ENCODE measurements at places on chromosomes 3 and 15.

DNA sequence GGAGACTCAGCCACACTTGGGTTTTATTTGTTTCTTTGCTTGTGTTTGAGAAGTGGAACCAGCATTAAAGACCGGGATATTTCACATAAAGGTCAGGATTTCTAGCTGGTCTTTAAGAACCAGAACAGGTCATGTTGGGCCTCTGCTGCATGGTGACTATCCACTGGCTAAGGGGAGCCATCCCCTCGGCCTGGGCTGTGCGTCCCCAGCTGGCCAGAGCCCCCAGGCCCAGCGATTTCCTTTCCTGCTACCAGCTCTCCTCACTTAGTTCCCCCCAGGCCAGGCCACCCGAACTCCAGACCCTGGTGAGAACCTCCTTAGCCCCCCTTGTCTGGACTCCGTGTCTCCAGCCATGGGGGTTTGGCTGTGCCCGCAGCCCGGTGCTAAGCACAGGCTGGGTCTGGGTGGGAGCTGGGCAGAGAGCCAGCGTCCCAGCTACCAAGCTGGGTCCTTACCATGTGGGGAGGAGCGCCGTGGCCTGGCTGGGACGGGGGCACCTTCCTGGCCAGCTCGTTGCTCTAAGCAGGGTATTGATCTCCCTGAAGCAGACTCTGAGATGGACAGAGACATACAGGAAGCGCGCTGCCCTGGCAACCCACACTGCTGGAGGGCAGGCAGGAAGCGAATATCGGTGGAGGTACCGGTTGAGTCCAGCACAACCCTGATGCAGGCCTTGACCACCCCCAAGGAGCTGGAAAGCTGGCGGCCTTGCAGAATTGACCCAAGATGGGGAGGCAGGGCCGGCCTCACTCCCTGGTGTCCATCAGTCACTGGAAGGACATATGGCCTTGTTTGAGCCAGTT is 49.4 kb downstream of the KLF15 start:
- DNase-seq: no peak

DNA sequence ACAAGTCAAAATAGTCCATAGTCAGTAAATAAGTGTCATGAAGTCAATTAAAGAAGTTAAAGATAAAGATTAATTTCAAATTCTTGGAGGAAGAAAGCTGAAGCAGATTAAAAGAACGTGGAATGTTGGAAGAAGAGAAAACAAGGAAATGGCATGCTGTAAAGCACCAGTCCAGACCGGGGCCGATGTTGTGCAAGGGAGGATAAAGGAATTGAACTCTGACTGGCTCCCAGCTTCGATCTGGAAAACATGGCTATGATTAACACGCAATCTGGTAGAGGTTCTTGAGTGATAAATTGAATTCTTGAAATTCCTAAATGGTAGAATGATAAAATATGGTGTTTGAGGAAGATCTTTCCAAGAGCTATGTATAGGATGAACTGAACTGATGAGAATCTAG is 194.4 kb downstream of the MEIS2 start:
- DNase-seq: no peak

GRCh38 chr3:46970391-46971091 is 6.0 kb downstream of the CCDC12 start:
- DNase-seq: no peak

DNA sequence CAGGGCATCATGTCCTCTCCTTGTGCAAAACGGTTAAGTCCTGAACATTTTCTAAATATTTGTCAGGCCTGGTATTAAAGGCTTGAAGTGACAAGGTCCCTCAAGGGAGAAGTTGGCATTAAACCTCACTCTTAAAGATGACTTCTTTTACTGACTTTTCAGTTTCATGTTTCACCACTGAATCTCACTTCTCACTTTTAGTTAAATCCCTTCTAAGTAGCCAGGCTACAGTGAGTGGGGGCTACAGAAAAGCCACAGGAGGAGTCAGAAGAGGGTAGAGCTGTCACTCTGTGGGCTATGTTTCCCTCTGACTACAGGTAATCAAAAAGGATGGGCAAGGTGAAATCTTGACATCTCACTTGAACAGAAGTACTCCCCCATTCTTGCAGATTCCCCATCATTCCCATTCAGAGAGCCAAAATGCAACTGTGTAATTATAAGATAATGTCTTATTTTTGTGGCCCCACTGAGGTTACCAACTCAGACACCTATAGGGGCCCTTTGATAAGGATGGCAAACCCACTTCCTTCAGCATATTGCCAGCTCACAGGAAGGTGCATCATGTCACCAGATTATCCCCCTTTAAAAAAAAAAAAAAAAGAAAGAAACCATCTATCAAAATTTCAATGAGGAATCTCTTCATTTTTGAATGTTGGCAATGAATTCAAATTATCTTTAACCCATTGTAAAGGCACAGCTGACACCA is 790.1 kb upstream of the CFAP20DC start:
- no peak for DNase-seq

DNA sequence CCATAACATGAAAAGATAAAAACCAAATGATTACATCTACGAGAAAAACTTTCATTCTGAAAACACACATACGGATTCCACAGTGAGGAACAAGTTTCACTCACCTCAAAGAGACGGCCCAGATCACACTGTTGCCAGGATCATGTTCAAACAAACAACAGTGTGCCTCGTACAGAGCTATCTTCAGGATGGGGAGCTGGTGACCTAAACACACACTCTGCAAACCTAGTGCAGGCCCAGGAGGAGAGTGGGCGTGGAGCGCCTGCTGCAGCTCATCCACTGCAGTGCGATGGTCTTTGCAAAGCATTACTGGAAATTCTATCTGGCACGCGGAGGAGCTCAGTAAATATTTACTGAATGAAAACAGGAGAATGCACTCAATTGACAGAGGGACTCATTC is 38.5 kb downstream of the TAMM41 start:
- no peak for DNase-seq

DNA sequence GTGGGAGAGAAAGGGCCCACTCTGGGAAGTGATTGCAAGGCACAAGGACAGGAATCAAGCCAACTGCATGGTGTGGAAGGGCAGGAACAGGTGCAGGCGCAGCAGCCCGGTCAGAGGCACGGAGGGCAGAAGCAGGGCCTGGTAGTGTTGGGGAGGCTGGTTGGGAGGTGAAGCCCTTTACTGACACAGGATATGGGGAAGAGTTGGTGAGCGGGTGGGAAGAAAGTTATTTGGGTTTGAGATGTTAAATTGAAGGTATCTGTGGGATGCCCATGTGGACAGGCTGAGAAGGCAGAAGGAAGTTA is 83.6 kb upstream of the ABHD2 start:
- DNase-seq: no peak

- no peak for DNase-seq
These were observed 46.9 kb upstream of the FLNB start for GRCh38 chr3:57961177-57961827.

DNA sequence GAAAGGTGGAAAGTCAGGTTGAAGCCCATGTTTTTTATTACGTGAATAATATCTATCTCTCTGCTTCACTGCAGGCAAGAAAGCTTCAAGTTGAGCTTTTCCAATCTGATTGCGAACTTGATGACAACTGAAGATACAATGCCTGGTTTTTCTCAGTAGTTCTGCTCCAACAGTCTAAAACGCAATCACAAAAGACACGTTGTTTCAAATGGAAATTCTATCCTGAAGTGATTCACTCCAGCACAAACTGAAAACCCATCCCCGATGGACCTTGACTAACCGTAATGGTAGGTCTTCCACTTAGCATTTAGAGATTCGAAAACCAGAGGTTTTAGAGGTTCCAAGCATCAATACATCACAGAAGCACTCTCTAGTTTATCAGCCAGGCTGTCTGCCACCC is 10.6 kb downstream of the B4GALT4 start:
- DNase-seq: no peak

GRCh38 chr3:58441514-58442450 is 8.2 kb upstream of the PDHB start:
- DNase-seq: no peak

DNA sequence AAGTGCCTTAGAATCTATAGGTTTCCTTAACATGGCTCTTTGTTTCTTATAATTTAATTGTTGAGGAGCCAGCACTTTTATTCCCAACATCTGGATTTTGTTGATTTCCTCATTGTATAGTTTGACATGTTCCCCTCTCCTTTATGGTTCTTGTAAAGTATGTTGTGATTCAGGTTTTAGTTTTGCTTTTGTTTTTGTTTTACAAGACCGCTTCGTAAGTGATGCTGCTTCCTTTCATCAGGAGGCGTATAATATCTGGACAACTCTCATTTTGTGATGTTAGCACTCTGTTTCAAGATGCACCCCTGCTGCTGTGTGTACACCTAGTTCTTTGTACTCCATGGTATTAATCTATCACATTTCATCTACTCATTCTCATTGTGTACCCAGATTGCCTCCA is 48.7 kb downstream of the SLC49A4 start:
- DNase-seq: no peak

DNA sequence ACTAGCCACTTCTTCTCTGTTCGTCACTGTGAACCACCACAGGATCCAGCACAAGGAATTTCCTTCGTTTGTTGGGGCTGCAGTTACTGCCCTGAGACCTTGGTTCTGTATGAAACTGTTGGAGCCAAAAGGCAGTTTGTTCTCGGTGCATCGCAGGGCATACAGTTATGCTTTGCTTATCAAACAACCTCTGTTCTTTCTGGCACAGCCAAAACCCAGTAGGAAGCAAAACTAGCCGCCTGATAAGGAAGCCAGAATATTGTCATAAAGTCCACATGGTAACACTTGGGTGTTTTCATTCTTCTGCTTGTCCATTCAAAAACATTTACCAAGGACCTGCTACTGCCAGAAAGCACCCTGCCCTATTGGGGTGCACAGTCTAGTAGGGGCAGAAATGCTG is 116.1 kb downstream of the RAB11A start:
- no peak for DNase-seq

Data from stimulated activated CD4-positive, alpha-beta T cell treated with anti-CD3 and anti-CD28 coated beads, Interleukin-2, amount 100 ng/mL, for 48 hours (primary cell).